ENCODE measurements at places on chromosomes 6 and 20. TPM values are rescaled to one million over a fixed set of nuclear protein-coding genes. Genes with fewer than 3 reads are reported as not detected.

DNA sequence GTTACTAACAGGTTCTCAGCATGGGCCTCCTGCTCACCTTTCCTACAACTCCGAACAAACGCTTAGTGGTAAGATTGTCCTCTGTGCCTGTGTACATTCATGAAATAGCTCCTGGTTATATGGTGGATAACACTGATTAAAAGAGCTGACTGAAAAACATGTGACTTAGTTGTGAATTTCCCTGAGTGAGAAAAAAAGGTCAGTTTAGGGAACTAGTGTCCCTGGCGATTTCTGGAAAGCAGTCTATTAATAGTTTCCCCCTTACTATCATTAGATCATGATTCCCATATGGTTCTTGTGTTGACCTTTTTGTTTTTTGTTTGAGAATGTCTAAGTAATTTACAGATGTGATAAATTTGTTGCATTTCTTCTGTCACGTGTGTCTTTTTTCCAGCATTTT, 15.6 kb downstream of the SNRPC start:
- no peak for DNase-seq

GRCh38 chr6:3819161-3820110, 29.7 kb upstream of the FAM50B start:
- peak; percentile 20 for DNase-seq

- peak; percentile 33 for DNase-seq
Measured at GRCh38 chr6:122322824-122323223, 76.6 kb upstream of the HSF2 start.

DNA sequence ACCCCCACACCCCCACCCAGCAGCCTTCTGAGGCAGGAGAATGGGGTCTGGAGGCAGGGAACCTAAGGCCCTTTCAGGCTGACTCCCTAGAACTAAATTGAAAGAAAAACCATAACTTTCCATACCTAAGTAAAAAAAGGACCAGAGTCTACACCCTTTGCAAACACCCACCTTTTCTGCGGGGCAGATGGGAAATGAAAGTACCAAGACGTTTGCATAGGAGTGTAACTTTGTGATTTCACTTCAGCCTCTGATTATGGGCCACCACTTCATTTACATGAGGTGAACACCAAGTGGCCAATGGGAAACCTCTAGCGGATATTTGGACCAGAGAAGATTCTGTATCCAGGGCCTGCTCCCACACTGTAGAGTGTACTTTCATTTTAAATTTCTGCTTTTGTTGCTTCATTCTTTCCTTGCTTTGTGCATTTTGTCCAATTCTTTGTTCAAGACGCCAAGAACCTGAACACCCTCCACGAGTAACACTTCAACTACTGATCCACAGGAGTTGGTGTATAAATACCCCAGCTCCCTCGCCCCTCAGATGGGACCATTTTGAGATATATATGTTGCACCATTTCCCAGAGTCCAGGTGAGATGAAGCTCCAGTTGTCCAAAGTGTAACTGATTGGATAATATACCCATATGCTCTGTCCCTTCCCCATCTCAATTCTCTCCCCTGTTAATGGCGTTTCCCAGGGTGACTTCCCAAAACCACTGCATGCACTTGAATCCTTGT, 18.9 kb upstream of the SRSF6 start:
- no peak for DNase-seq

DNA sequence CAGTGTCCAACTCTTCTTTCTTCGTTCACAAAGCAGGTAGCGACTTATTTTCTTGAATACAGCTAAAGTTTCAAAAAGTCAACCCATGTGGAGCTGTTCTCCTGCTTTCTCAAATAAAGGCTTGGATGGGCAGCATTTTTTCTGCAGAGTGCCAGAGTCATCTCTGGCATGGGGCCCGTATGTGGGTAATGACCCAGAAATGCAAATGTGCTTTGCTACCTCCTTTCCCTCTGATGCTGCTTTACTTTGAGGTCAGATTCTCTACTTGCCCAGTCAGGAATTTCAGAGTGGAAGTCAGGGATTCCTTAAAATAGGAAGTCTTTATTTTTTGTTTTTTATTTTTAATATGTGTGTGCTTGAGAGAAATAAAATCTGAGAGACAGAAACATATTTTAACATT, 4.9 kb downstream of the NKAIN2 start:
- no peak for DNase-seq

The MYBL2 gene
- 8.1 TPM for total RNA-seq

The DEFB123 gene
- not detected for total RNA-seq

The CENPW gene
- 7.3 TPM for total RNA-seq

Data from GM23248 (cell line).